CD4-positive, CD25-positive, alpha-beta regulatory T cell (primary cell): ENCODE measurements at places on chromosomes 2 and 18. TPM values are rescaled to one million over a fixed set of nuclear protein-coding genes. Genes with fewer than 3 reads are reported as not detected.

DNA sequence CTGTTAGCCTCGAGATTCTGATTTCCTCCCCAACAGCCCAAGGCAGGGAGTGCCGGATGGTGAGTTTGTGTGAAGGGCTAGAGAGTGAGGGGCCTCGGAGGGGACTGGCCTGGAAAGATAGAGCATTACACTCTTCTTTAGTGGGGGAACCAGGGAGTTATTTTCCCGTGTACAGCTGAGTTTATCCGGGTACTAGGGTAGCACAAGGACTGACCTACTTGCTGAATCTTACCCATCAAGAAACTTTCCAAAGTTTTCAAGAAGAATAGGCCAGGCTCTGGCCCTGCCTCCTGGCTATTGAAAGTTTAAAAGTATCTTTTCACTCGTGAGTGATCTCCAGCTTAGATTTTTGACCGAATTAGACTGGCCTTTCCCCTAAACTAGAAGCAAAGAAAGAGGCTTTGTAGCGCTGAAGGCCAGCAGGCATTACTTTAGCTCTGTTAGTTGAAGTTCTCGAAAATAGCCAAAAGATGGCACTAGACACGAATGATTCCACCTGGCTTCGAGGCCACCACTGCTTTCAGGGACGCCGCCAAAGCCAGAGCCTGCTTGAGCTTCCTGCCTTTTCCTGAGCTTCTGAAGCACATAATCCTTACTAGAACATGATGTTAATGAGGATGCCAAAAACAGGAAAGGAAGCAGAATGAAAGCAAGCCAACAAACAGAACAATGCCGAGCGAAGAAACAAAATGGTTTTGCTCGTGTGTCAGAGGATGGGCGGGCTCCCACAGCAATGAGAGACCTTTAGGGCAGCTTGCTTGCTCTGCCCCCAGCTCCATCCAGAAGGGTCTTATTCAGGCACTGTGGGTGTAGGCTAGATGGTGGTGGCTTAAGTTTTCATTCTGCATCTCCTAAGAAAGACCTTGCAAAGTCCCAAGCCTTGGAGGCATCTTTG lies 55.8 kb downstream of the TSN start:
- no peaks in the 10 kb centered on the region for H3K4me1 ChIP-seq
- H3K36me3 ChIP-seq: no peaks in the 10 kb centered on the region
- no peak overlapping the region for H3K4me3 ChIP-seq

DOK6 gene
- not detected for polyA plus RNA-seq

- no peak overlapping the region for H3K4me3 ChIP-seq
- no peak overlapping the region for H3K27ac ChIP-seq
- no peak for DNase-seq
- no peaks in the 10 kb centered on the region for H3K36me3 ChIP-seq
These were observed 34.9 kb upstream of the TFCP2L1 start for GRCh38 chr2:121319941-121320340.

UGT1A10 gene
- not detected for polyA plus RNA-seq

PRR30 gene
- polyA plus RNA-seq: not detected

- H3K4me1 ChIP-seq: peaks cover 47% of the 10 kb centered on the region
- no peaks in the 10 kb centered on the region for H3K27me3 ChIP-seq
- H3K4me3 ChIP-seq: peak overlapping the region; percentile 93
- H3K27ac ChIP-seq: peak overlapping the region; percentile 94
- peaks cover 10% of the 10 kb centered on the region for H3K36me3 ChIP-seq
These were observed 5.0 kb upstream of the SP100 start for GRCh38 chr2:230410861-230411569.

DNA sequence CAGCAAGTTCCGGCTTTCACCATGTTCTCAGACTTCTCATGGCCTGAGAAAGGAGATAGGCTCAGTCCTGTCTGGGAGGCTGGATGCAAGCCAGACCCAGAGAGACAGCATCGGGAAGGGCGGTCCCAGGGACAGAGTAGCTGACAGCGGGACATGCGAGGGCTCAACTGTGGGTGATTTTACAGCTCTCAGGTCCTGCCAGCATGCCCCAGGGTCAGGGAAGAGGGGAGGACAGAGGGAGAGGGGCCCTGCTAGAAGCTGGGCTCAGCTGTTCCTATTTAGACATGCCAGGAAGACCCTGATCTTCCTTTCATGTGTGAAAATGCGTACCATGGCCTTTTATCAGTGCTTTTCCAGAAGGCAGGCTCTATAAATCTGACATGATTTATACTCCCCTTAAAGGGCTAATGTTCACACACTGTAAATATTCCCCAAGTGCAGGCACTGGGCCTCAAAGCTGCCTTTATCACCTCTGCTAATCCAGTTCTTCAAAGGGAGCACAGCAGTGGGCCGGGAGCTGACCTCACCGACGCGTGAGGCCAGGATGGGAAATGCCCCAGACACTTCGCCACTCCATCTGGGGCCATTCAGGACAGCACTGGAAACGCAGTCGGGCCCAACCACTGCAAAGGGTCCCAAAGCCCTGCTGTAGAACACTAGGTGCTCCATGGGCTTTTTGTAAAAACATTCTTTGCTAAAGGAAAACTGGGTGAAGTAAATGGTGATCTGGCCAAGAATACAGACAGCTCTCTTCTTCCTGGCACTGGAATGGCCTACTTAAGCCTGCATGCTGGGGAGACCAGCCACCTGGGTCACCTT lies 96.1 kb upstream of the LMAN1 start:
- H3K36me3 ChIP-seq: no peaks in the 10 kb centered on the region
- no peak for DNase-seq

C2orf15 gene
- polyA plus RNA-seq: 2.1 TPM

MRPL33 gene
- polyA plus RNA-seq: 254 TPM
